Osteoblast (primary cell): ENCODE measurements at places on chromosomes 12 and 14. TPM values are rescaled to one million over a fixed set of nuclear protein-coding genes. Genes with fewer than 3 reads are reported as not detected.

ACOT6 gene
- not detected in 2 replicates for total RNA-seq

OR6C2 gene
- not detected in 2 replicates for total RNA-seq

ARMH4 gene
- total RNA-seq: 10.9 and 14.1 TPM in 2 replicates

SLC5A8 gene
- not detected in 2 replicates for total RNA-seq

TTC6 gene
- total RNA-seq: under 0.01 TPM in 2 replicates

TMEM233 gene
- total RNA-seq: under 0.01 TPM in 1 of 2 replicates, not detected in the other

GLS2 gene
- 0.36 TPM in 1 of 2 replicates, not detected in the other for total RNA-seq

WDR89 gene
- total RNA-seq: 8.3 and 10.5 TPM in 2 replicates

KRT79 gene
- not detected in 2 replicates for total RNA-seq

TBX5 gene
- total RNA-seq: not detected in 2 replicates

AVPR1A gene
- total RNA-seq: not detected in 2 replicates

CLEC1A gene
- under 0.01 TPM in 1 of 2 replicates, not detected in the other for total RNA-seq

RASSF3 gene
- 12.7 and 13.8 TPM in 2 replicates for total RNA-seq

RIMKLB gene
- total RNA-seq: 29.8 and 35.5 TPM in 2 replicates

CLMN gene
- 1.1 and 1.5 TPM in 2 replicates for total RNA-seq

MEG3 gene
- 200 and 269 TPM in 2 replicates for total RNA-seq

ANGEL1 gene
- 8.3 and 9.7 TPM in 2 replicates for total RNA-seq

HNF1A gene
- total RNA-seq: not detected in 2 replicates

MANSC4 gene
- total RNA-seq: not detected in 2 replicates
